ENCODE measurements at places on chromosomes 11 and 22.

GRCh38 chr11:84290647-84291046 is 1004.5 kb upstream of the CCDC90B start:
- no peak for DNase-seq

DNA sequence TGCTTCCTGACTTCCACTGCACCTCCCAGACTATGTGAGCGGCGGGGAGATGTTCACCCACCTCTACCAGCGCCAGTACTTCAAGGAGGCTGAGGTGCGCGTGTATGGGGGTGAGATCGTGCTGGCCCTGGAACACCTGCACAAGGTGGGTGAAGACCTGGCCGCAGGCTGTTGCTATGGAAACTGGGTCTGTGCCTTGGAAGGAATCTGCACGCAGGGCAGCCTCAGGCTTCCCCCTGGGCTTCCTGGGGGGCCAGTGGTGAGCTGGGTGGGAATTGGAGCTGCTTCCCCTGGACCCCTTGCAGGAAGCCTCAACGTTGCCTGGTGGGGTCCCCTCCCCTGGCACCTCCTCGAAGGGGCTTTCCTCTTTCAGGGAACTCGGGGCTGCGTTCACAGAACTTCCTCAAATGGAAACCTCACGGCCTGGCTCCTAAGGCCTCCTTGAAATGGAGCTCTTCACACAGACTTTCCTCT is 1.5 kb downstream of the RPS6KA4 start:
- no peak for DNase-seq

DNA sequence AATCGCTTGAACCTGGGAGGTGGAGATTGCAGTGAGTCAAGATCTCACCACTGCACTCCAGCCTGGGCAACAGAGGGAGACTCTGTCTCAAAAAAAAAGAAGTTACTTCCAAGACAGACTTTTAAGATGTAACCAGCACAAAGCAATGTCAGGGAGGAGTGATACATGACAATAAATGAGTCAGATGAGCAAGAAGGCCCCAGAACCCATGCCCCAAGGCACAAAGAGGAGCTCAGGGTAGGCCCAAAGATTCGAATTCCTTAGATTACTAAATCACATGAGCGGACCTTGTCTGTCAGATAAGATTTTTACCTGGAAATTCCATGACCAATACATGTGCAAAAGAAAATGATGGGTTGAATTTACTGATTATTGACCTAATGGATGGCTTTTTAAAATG is 10.5 kb upstream of the JHY start:
- no peak for DNase-seq

GRCh38 chr11:121613724-121614123 is 161.0 kb upstream of the SORL1-AS1 start:
- no peak for DNase-seq
